ENCODE measurements at places on chromosomes 2 and 18.

DNA sequence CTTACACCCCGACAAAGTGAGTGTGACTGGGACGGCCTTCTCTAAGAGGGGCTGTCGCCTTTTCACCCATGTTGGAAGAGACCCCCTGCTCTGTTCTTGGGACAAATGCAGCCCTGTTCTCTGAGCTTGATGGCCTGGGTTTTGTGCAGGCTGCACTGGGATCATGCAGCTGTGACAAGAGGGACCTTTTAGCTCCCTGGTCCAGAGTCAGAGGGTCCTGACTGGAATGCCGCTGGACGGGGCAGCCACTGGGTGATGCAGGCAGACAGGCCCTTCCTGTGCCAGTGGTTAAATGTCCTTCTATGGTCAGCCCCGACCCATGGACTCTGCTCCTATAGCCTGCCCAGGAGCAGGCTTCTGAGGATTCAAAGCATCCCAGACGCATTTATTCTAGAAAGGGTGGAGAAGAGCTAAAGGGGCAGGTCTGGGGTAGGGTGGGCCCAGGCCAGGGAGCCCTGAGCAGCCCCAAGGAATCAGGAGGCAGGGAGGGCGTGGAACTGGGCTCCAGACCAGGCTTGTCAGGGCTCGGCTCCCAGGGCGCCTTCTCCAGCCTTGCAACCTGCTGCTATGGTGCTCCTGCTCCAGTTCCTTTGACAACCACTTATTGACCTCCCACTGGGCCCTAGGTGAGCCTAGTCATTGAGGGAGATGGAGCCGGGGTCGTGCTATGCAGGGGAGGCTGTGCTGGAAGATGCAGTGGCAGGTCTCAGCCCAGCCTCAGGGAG, 277.9 kb upstream of the HS6ST1 start:
- DNase-seq, result no peak

- no peak for DNase-seq
These were observed 69.6 kb downstream of the CLHC1 start for GRCh38 chr2:55162284-55163006.

DNA sequence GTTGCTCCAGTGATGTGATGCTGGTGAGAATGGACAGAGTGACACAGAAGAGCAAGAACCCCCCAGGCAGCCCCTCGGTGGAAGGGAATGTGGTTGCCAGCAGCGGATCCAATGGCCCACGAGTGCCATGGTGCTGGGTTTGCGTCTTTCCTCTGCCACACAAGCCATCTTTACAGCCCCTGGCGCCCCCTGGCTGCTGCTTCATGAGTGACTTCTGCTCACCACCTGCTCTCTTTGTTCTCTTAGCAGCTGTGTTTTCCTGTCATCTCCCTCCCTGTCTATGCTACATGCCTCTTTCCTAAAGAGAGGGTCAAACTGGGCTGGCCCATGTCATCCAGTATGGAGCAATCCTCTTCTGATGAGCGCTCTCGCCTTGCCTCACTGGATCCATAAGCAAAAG, 300.0 kb upstream of the SMIM21 start:
- DNase-seq, result no peak

GRCh38 chr2:204470178-204470620, 75.1 kb upstream of the PARD3B start:
- DNase-seq, result no peak

DNA sequence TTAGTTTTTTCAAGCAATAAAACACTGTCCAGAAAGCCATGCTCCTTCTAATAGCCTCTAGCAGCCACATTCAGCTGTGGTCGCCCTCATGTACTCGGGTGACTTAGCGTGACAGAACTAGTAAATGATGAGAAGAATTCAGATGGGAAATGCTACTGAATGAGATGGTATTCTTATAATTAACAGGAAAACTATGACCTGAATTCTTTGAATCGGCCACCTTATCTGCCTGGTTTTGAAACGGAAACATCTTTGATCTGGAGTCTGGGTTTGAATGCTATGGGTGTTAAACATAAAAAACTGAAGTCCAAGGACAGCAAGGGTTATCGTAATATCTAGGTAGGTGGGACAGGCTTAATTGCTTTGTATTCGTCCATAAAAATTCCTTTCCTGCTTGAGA, 138.8 kb upstream of the DNMT3A start:
- no peak for DNase-seq

GRCh38 chr2:31666878-31667277, 86.1 kb upstream of the SRD5A2 start:
- no peak for DNase-seq

- no peak for DNase-seq
These were observed 8.2 kb downstream of the PTGR3 start for GRCh38 chr18:75200605-75201280.

GRCh38 chr2:28086611-28087010, 196.1 kb downstream of the BABAM2 start:
- DNase-seq, result no peak

DNA sequence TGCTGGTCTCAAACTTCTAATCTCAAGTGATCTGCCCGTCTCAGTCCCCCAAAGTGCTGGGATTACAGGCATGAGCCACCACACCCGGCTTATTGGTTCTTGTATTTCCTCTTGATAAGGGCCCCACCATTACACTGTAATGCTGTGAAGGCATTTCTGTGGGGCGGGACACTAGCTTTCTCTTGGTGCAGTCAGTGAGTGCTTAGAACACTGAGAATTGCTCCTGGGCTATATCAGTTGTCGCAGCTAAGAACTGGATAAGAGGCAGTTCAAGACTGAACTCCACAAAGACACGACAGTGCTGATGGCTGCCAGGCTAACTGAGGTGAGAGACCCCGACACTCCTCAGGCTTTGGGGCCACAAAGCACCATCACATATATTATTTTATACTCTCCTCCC, 2.1 kb downstream of the KHK start:
- DNase-seq, result no peak

DNA sequence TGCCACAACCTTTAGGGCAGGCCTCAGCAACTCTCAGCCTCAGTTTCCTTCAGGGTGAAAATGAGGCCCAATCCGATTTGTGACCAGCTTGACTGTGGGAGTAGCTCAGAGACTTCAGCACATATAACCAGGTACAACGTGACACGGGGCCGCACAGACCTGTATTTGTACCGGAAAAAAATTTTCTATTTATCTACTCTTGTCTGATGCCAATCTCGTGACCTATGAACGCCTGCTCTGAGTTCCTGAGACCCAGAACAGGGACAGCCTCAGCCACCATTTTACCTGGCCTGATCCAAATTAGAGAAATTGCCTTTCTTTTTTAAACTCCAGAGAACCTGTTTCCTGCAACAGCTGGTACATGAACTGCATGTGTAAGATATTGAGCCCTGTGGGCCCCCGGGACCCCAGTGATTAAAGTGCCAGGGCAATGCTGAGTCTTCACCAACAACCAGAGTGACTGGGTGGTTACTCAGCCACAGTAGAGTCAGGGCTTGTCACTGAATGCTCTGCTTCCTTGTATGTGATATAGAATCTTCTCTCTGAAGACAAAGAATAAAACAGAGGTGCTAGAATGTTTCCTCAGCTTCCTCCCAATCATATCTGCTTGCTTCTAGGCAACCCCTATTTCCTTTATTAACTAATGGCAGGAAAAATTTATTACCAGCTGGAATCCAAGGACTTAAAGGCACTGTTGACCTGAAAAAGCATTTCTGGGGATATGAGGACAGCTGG, 47.8 kb upstream of the FZD7 start:
- no peak for DNase-seq

DNA sequence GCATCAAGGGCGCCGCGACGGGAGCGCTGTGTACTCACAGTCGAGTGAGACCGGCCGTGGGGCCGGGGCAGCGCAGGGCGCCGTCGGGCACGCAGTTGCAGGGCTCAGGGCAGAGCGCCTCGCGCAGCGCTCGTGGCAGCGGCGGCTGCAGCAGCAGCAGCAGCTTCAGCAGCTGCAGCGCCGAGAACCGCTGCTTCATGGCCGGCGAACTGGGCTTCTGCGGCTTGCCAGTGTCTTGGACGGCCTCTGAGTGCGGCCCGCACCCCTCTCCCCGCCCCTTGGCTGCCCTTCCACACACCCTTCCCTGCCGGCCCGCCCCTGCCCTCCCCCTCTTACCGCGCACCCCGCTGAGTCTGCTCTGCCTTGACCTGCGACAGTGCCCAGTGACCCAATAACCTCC, at the start of gene LHCGR:
Gene LHCGR, minus strand, starts transcription at position 252 of the 400 bp plus-strand sequence. Its CDS starts 53 bp downstream, at position 199.
- DNase-seq, result no peak

DNA sequence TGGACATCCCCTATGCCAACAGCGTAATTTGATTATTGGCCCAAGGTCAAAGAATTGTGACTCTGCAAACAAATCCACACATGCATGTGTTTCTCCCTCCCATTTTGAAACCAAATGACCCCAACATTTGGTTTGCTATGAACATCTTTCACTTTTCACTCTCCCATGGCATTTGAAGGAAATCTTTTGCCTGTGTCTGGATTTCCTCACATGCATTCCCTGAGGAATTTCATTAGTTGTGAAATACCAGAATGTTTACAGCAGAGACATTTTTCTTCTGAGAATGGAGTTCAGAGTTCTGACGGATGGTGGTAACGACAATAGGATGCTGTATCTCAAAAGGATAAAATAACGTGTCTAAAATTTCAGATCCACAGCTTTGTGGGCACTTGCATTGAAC, 60.3 kb upstream of the LMAN1 start:
- peak; percentile 70 for DNase-seq

- DNase-seq, result no peak
These were observed 460.9 kb downstream of the RIT2 start for GRCh38 chr18:42654556-42654955.

- DNase-seq, result no peak
These were observed 9.0 kb downstream of the SPTBN1 start for GRCh38 chr2:54465143-54465542.

GRCh38 chr18:42510540-42510939, 555.5 kb downstream of the PIK3C3 start:
- no peak for DNase-seq

- no peak for DNase-seq
These were observed 20.1 kb downstream of the INPP5D start for GRCh38 chr2:233079953-233080835.

GRCh38 chr2:66587216-66587615, 152.3 kb downstream of the MEIS1 start:
- no peak for DNase-seq

GRCh38 chr18:62877411-62878221, 162.3 kb downstream of the PHLPP1 start:
- peak; percentile 81 for DNase-seq

DNA sequence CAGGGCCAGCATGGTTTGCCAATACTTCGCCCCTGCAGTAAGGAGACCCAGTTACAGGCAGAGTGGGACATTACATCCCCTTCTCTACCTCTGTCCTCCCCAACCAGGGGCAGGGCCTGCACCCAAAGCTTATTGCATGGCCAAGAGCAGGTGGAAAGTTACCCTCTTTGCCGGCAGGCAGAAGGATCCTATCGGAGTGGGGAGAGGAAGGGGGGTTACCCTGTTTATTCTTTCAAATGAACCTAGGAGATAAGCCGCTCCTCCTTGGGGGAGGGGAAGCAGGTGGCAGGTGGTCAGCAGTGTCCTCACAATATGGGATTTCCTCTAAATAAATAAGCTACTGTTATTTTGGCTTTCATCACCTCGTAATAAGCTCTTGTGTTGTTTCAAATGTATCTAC, 53.9 kb downstream of the SPATS2L start:
- no peak for DNase-seq

DNA sequence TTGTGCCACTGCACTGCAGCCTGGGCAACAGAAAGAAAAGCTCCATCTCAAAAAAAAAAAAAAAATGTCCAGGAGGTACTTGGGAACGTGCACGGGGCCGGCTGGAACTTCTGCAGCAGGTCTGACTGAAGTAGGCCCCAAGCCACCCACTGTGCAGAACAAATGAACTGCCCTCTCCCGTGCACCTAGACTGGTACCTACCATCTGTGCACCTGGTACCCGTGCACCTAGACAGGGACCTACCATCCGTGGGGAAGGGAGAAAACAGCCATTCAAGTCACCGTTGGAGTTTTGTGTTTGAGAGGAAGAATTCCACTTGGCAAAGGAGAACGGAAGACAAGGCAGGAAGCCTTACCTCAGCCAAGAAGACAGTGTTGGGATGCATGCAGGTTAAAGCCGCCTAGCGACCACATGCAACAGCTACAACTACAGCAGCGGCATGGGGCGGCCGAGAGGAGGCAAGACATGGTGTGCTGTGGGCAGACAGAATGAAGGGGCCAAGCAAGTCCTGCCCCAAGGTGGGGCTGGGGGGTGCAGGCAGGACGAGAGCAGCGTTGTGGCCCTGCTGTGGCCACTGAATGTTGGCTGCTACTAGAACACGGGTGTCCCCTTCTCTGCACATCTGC, 16.1 kb downstream of the ST3GAL5 start:
- no peak for DNase-seq

- no peak for DNase-seq
These were observed 32.0 kb downstream of the RAB31 start for GRCh38 chr18:9740071-9740470.

GRCh38 chr2:72803151-72803550, 22.7 kb downstream of the EXOC6B start:
- no peak for DNase-seq

DNA sequence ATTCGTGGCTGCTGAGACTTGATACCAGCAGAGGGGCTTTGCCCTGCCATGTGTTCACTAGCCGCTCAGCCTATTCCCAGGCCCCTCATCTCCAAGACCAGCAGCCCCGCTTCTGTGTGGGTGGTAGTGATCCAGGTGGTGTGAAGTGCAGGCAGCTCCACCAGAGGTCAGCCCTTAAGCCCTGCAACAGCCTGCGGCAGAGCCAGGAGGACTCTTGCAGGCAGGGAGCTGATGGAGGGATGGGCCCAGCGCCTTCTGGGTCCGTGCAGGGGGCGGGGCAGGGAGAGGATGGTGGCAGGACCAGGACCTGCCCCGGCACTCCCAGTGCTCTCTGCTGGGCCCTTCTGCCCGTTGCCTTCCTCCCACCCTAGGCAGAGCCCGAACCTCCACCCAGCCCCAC, 162.0 kb downstream of the SH3BP4 start:
- no peak for DNase-seq

DNA sequence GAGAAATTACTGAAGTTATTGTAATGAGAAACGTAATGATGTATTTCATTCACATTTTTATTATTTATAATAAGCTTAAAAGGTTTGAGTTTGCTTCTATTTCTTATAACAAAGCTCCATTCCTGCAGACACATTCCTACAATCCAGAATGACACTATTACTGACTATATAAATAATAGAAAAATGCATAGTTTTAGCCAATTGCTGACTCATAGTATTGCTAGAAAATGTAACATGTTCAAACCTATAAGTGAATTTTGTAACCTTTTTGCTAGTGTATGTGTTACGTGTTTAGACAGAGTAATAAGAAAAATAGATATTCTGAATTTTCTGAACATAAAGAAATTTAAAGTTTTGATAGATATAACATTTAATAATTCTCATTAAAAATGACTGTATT, 9.3 kb upstream of the VWC2L start:
- no peak for DNase-seq

GRCh38 chr2:189584686-189585085, 4.1 kb upstream of the SLC40A1 start:
- DNase-seq, result no peak

DNA sequence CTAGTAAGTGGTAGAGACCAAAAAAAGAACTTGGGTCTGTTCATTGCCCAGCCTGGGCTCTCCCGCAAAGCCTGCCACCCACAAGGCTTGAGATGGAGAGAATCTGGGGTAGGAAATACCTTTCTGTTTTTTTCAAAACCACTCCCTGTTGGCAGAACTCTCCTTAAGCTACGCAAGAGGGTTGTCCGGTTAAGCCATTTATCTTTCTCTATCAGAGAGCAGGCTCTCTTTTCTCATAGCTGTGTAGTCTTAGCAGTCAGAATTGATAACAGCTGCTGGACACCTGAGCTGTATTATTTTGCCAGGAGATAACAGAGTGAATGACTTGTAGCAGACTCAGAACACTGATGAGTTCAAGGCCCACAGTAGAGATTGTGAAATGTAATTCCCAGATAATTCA, 1088.1 kb downstream of the TSN start:
- DNase-seq, result peak; percentile 83

- DNase-seq, result no peak
These were observed 4.2 kb upstream of the CLIP4 start for GRCh38 chr2:29110916-29111535.
